ENCODE measurements at places on chromosomes 11 and 22.

- peaks cover 7% of the 10 kb centered on the region for H3K4me1 ChIP-seq
- no peaks in the 10 kb centered on the region for H3K36me3 ChIP-seq
- peaks cover 6% of the 10 kb centered on the region for H3K27me3 ChIP-seq
Measured at GRCh38 chr11:8732748-8733241, 50.2 kb downstream of the RPL27A start.

DNA sequence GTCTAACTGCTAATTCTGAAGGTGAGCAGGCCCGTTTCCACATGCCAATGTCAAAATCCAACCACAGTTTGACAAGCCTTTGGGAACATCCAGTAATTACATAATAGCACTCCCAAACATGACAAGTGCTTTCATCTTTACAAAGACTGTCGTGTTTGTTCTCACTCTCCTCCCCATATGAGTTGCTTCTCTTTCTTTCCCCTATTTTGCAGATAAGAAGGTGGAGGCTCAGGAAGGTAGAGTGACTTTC, 55.9 kb upstream of the CD44 start:
- no peak overlapping the region for H3K4me3 ChIP-seq
- H3K4me1 ChIP-seq = peaks cover 6% of the 10 kb centered on the region
- no peak for DNase-seq
- H3K27ac ChIP-seq = no peak overlapping the region
- no peaks in the 10 kb centered on the region for H3K27me3 ChIP-seq

GRCh38 chr22:49856343-49856742, 2.7 kb downstream of the ZBED4 start:
- DNase-seq = no peak
- H3K36me3 ChIP-seq = peaks cover 17% of the 10 kb centered on the region
- no peaks in the 10 kb centered on the region for H3K27me3 ChIP-seq
- H3K27ac ChIP-seq = no peak overlapping the region
- no peak overlapping the region for H3K4me3 ChIP-seq
- H3K4me1 ChIP-seq = peaks cover 41% of the 10 kb centered on the region

DNA sequence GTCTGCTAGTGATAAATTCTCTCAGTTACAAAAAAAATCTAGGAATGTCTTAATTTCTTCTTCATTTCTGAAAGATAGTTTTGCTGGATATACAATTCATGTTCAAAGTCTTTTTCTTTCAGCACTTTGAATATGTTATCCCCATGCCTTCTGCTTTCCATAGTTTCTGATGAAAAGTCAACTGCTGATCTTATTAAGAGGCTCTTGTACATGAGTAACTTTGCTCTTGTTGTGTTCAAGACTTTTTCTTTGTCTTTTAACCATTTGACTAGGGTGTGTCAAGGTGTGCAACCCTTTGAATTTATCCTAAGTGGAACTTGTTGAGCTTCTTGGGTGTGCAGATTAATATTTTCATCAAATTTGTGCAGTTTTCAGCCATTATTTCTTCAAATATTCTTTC, 22.1 kb upstream of the ACCSL start:
- H3K27me3 ChIP-seq = no peaks in the 10 kb centered on the region
- no peaks in the 10 kb centered on the region for H3K36me3 ChIP-seq
- no peaks in the 10 kb centered on the region for H3K4me1 ChIP-seq
- H3K27ac ChIP-seq = no peak overlapping the region

GRCh38 chr11:118064956-118065355, 11.9 kb upstream of the TMPRSS4 start:
- H3K4me3 ChIP-seq = no peak overlapping the region
- peaks cover 12% of the 10 kb centered on the region for H3K4me1 ChIP-seq
- no peak overlapping the region for H3K27ac ChIP-seq
- peaks cover 6% of the 10 kb centered on the region for H3K27me3 ChIP-seq
- H3K36me3 ChIP-seq = no peaks in the 10 kb centered on the region
- DNase-seq = no peak

DNA sequence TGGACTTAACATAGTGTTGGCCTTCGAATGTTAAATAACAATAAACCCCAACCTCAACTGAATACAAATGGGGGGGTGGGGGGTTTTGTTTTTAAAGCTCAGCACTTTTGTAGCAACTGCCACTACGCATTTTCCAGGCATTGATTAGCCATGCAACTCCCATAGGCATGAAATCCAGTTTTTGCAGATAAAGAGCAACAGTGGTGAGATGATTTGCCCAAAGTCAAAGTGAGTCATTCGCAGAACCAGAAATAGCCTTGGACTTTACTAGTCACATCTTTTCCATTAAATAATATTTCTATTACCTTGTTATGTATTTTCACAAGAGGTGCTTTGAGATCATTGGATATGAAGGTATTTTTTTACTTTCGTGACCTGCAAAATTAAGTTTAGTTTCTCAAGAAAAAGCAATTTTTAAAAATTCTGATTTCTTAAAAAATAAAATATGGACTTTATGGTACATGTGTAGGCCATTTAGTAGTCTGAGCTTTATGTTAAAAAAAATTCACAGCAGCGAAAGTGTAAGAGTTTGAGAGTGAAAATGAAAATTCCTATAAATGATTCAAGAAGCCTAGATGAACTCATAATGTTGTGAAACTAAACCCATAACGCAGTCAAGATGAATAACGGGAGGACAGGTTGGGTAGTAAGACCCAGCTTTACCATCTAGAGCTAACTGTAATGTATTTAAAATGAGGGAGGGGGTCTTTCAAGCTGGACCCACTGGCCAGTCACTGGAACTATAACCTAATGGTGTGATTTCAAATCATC, 1.9 kb upstream of the PHF21A start:
- no peaks in the 10 kb centered on the region for H3K27me3 ChIP-seq
- no peak overlapping the region for H3K27ac ChIP-seq
- DNase-seq = no peak
- H3K4me1 ChIP-seq = peaks cover 10% of the 10 kb centered on the region
- H3K4me3 ChIP-seq = no peak overlapping the region

- H3K4me3 ChIP-seq = no peak overlapping the region
- DNase-seq = no peak
- H3K4me1 ChIP-seq = no peaks in the 10 kb centered on the region
- H3K27me3 ChIP-seq = peaks cover 39% of the 10 kb centered on the region
- no peaks in the 10 kb centered on the region for H3K36me3 ChIP-seq
- H3K27ac ChIP-seq = no peak overlapping the region
Measured at GRCh38 chr11:19378814-19379213, 138.1 kb upstream of the E2F8 start.

- no peaks in the 10 kb centered on the region for H3K27me3 ChIP-seq
- DNase-seq = no peak
- H3K27ac ChIP-seq = no peak overlapping the region
- no peaks in the 10 kb centered on the region for H3K4me1 ChIP-seq
- H3K36me3 ChIP-seq = no peaks in the 10 kb centered on the region
Measured at GRCh38 chr11:39209981-39210380, 2249.5 kb downstream of the LRRC4C start.

GRCh38 chr11:35216962-35217678, 78.1 kb downstream of the CD44 start:
- H3K27me3 ChIP-seq = peaks cover 6% of the 10 kb centered on the region
- no peak overlapping the region for H3K4me3 ChIP-seq
- DNase-seq = no peak
- H3K4me1 ChIP-seq = no peaks in the 10 kb centered on the region

GRCh38 chr11:68924073-68924925, 20.6 kb downstream of the IGHMBP2 start:
- no peaks in the 10 kb centered on the region for H3K27me3 ChIP-seq
- DNase-seq = no peak

- H3K27ac ChIP-seq = no peak overlapping the region
- DNase-seq = peak; percentile 49
- H3K4me1 ChIP-seq = peaks cover 16% of the 10 kb centered on the region
- H3K4me3 ChIP-seq = no peak overlapping the region
- no peaks in the 10 kb centered on the region for H3K27me3 ChIP-seq
Measured at GRCh38 chr11:64007160-64007628, 21.0 kb downstream of the OTUB1 start.

- H3K4me1 ChIP-seq = no peaks in the 10 kb centered on the region
- peaks cover 89% of the 10 kb centered on the region for H3K36me3 ChIP-seq
- no peaks in the 10 kb centered on the region for H3K27me3 ChIP-seq
- DNase-seq = no peak
Measured at GRCh38 chr11:94968334-94968958, 4.9 kb downstream of the CWC15 start.

DNA sequence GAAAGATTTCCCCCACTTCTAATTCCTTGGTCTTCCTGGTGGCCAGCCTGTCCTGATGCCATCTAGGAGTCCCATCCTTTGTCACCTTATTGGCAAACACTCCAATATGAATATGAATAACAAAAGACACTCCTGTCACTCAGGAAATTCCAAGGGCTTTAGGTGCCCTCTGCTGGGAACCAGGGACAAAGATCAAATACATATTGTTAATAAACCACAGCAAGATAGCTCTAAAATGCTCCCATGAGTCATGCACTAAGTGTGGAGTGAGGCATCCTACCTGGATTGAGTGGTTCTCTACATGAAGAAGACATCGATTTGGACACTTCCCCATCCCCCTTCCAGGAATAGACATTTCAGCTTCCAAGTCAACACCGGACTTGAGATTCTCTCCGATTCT, 823.6 kb downstream of the TBC1D22A start:
- no peak overlapping the region for H3K4me3 ChIP-seq
- H3K36me3 ChIP-seq = no peaks in the 10 kb centered on the region
- no peak overlapping the region for H3K27ac ChIP-seq
- no peak for DNase-seq

DNA sequence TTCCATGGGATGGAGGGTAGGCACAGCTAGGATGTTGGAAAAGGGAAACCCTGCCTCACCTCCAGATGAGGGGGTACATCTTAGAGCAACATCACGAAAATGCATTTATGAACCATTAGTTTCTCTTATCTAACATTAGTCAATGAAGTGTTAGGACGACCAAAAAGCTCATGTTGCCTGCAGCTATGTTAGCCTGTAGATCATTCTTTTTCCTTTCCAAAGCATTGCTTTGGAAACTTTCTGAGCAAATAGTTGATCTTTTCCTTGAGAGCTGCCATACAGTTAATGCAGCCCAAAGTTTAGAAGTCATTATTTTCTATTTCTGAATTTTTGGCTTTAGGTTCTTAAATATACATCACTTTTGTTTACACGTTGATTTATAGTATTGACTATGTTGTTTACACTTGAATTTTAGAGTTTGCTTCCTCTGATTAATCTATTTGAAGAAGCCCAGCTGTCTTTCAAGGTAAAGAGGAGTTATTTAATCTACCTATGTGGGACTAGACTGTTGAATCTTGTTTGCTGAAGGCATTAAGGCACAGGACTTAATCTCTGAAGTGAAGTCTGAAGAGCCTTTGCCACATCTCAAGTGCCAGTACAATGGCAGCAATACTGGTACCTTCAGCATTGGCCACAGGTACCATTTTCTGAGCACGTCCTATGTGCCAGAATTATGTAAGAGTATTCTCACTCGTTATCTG, 11.0 kb downstream of the POU2AF3 start:
- no peaks in the 10 kb centered on the region for H3K36me3 ChIP-seq
- no peak for DNase-seq
- no peak overlapping the region for H3K4me3 ChIP-seq
- no peak overlapping the region for H3K27ac ChIP-seq
- no peaks in the 10 kb centered on the region for H3K4me1 ChIP-seq

GRCh38 chr11:7579361-7579791, 65.6 kb downstream of the PPFIBP2 start:
- H3K4me1 ChIP-seq = no peaks in the 10 kb centered on the region
- H3K27ac ChIP-seq = no peak overlapping the region
- peaks cover 6% of the 10 kb centered on the region for H3K27me3 ChIP-seq
- no peak overlapping the region for H3K4me3 ChIP-seq
- no peak for DNase-seq
- H3K36me3 ChIP-seq = no peaks in the 10 kb centered on the region

DNA sequence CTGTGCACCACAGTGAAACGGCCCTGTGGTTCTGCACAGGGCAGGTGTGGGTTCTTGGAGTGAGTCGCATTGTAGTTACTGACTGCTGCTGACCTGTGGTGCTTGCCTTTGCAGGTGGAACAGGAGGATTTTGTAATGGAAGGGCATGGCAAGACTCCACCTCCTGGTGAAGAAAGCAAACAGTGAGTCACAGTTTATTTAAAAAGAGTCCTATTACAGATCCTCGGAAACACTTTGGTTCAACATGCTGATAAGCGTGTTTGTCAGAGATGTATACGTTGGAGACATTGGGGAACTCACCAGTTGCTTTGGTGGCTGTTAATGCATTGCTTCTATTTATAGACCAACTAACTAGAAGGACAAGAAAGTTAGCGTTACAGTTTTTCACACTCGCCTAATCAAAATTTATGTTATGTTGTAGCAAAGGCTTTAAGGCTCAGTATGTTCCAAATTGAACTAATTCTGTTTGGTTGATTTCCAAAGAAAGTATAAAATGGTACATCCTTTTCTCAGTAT, 21.7 kb upstream of the TNRC6B start:
- peak; percentile 83 for DNase-seq
- H3K36me3 ChIP-seq = no peaks in the 10 kb centered on the region
- H3K4me3 ChIP-seq = no peak overlapping the region
- H3K27me3 ChIP-seq = no peaks in the 10 kb centered on the region
- peaks cover 15% of the 10 kb centered on the region for H3K4me1 ChIP-seq

- no peak overlapping the region for H3K4me3 ChIP-seq
- DNase-seq = no peak
- no peak overlapping the region for H3K27ac ChIP-seq
- H3K36me3 ChIP-seq = no peaks in the 10 kb centered on the region
Measured at GRCh38 chr11:13920756-13921155, 41.8 kb upstream of the SPON1 start.

- H3K4me1 ChIP-seq = no peaks in the 10 kb centered on the region
- no peaks in the 10 kb centered on the region for H3K36me3 ChIP-seq
- H3K27me3 ChIP-seq = peaks cover 11% of the 10 kb centered on the region
- H3K4me3 ChIP-seq = no peak overlapping the region
- no peak overlapping the region for H3K27ac ChIP-seq
Measured at GRCh38 chr22:43060183-43060582, 29.0 kb downstream of the TTLL1 start.

GRCh38 chr11:12860827-12861226, 148.3 kb upstream of the RASSF10 start:
- no peaks in the 10 kb centered on the region for H3K27me3 ChIP-seq
- H3K4me3 ChIP-seq = no peak overlapping the region
- H3K4me1 ChIP-seq = peaks cover 48% of the 10 kb centered on the region
- no peaks in the 10 kb centered on the region for H3K36me3 ChIP-seq

GRCh38 chr11:99535819-99536218, 515.1 kb downstream of the CNTN5 start:
- no peak overlapping the region for H3K27ac ChIP-seq
- H3K4me1 ChIP-seq = no peaks in the 10 kb centered on the region
- no peaks in the 10 kb centered on the region for H3K27me3 ChIP-seq

DNA sequence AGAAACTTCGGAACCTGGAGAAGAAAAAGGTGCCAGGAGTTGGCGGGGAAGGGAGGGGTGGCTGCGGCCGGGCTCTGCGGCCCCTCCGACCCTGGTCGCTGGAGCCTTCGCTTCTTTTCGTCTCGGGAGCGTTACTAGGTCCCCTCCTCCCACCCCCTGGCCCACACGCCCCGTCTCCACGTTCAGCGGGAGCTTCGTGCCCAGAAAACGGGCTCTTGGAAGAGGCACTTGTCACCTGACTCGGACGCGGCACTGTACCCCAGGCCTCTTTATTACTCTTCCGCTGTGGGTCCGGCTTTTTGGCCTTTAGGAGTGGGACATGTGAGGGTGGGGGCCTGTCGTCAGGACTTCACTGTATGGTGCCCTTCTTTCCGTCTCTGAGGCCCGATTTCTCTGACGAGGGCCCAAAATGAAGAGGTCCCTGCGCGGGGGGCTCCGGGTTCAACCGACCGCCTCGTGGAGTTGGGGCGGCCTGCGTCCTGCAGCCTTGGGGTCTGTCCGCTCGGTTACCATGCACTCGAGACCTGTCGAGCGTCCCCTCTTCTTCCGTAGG, 1.2 kb downstream of the CAPRIN1 start:
- H3K4me3 ChIP-seq = peak overlapping the region; percentile 97
- peaks cover 35% of the 10 kb centered on the region for H3K4me1 ChIP-seq
- no peaks in the 10 kb centered on the region for H3K27me3 ChIP-seq
- peak overlapping the region; percentile 95 for H3K27ac ChIP-seq
- peak; percentile 55 for DNase-seq

- no peak overlapping the region for H3K27ac ChIP-seq
- H3K36me3 ChIP-seq = no peaks in the 10 kb centered on the region
- H3K4me1 ChIP-seq = peaks cover 18% of the 10 kb centered on the region
Measured at GRCh38 chr11:76322540-76322939, 58.4 kb downstream of the THAP12 start.
